ENCODE measurements at places on chromosomes 16 and 17.

DNA sequence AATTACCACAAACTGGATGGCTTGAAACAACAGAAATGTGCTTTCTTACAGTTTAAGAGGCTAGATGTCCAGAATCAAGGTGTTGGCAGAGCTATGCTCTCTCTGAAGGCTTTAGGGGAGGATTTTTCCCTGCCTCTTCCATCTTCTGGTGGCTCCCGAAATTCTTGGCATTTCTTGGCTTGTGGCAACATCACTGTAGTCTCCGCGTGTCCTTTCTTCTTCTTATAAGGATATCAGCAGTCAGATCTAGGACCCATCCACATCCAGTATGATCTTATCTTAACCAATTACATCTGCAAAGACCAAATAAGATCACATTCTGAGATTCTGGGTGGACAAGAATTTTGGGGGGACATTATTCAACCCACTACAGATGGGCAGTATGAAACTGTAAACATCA lies 119.2 kb upstream of the PMFBP1 start:
- no peak for DNase-seq

DNA sequence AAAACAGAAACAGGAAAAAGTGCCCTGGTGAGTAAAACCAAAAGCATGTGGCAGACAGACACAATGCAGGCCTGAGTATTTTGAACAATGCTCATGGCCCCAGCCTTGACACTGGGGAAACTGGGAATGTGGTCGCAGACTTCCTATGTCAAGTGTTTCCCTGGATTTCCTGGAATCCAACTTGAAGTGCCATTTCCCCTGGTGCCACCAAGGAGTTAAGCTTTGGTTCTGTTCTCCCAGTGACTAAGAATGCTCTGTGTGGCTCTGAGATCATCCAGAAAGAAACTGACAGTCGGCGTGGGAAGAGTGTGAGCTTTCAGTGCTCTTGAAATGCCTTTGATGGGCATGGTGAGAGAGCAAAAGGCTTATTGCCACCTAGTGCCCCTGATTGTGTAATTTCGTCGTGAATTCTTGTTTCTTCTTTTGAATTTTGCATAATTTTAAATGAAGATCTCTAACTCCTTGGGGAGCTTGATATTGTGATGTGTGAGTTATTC lies 96.0 kb downstream of the YPEL2 start:
- DNase-seq: peak; percentile 53

DNA sequence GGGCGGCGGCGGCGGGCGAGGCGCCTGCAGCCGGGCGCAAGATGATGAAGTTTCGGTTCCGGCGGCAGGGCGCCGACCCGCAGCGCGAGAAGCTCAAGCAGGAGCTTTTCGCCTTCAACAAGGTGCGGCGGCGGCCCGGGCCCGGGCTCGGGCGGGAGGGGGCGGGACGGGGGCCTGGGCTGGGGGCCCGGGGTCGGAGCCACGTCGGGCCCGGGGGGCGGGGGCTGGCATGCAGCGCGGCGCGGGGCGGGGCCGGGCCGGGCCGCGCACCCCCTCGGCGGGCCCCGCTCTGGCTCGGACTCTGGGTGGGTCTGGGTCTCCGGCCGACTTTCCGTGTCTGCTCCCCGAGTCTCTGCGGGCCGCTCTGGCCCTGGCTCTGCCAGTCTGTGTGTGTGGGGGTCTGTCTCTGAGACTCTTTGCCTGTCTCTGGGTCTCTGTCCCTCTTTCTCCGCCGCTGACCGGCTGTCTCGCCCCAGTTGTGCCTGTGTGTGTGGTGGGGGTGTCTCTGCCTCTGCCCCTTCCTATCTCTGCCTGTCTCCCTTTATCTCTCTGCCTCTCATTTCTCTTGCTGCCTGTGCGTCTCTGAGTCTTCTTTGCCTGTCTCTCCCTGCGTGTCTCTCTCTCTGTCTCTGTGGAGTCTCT lies 328 bp downstream of the LLGL1 start:
- peak; percentile 22 for DNase-seq

GRCh38 chr17:42122371-42123303 lies at the start of gene HSPB9:
Gene HSPB9 (plus strand): TSS chr17:42122804. CDS start chr17:42122851, 47 bp downstream.
- DNase-seq: peak; percentile 40

DNA sequence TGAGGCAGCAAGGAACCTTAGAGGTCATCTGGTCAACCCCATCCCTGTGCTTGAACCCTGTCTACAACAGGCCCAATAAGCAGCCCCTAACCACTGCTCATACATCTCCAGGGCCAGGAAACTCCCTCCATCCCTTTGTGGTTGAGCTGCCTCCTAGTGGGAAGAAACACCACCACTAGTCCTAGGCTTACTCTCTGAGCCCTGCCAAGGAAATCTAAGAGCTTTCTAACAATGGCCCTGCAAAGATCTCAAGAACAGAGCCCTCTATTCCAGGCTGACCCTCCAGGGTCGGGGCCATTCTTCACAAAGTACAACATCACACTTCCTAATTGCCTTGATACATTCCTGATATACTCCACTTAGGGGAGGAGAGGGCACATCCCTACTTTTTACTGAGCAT lies 5.8 kb downstream of the ACLY start:
- DNase-seq: no peak

- peak; percentile 98 for DNase-seq
Measured at GRCh38 chr16:14409563-14409962, 220.5 kb downstream of the PARN start.

DNA sequence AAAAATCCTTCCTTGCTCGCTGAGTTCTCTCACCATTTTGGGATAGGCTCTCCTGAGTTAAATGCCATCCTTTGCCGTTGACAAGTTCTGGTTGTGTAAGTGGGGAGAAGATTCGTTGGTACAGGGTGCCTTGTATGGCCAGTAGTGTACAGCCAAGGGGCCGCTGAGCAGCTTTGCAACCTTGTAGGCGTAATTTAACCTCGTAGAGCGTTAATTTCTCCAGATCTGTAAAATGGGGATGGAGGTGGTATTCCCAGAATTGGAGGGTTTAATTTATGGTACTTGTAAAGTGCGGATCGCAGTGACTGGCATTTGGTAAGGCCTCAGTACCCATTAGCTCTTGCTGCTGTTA lies 1.4 kb downstream of the ARSG start:
- no peak for DNase-seq

- DNase-seq: no peak
Measured at GRCh38 chr16:50858877-50859627, 117.2 kb downstream of the CYLD start.

GRCh38 chr17:53218723-53219122 lies 604.0 kb upstream of the KIF2B start:
- DNase-seq: no peak

DNA sequence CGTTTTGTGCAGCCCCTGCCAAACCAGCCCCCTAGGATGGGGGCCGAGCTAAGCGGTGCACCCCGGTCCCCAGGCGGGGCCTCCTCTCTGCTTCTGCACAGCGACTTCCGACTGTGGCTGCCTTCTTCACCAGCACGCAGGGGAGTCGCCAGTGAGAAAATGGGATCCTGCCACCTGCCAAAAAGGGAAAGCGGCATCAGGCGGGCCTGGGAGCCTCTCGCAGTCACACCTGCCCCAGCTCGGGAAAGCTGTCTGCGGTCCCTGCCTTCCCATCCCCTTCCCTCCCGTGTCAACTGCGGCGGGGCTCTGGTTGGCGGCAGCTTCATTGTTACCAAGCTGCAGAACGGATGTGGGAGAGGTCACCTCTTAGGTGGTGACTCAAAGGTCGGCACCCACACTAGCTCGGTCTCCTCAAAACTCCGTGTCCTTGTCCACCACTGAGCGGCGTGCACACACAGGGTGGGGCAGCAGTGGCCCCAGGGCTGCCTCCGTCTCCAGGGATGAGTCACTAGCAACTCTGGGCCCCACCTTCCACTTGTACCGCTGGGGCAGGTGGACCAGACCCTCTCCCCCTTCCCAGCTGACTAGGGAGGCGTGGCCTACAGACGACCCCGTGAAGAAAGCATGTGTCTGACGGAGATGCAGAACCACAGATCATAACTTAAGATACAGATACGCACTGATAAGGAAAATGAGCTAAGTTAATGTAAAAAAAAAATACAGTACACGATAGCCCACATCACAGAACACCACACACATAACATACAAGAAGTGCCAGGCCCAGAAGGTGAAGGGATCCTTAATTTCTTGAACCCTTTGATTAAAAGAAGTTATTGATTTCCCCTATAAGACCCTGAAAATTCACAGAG lies 1.5 kb upstream of the PCYT2 start:
- DNase-seq: no peak

DNA sequence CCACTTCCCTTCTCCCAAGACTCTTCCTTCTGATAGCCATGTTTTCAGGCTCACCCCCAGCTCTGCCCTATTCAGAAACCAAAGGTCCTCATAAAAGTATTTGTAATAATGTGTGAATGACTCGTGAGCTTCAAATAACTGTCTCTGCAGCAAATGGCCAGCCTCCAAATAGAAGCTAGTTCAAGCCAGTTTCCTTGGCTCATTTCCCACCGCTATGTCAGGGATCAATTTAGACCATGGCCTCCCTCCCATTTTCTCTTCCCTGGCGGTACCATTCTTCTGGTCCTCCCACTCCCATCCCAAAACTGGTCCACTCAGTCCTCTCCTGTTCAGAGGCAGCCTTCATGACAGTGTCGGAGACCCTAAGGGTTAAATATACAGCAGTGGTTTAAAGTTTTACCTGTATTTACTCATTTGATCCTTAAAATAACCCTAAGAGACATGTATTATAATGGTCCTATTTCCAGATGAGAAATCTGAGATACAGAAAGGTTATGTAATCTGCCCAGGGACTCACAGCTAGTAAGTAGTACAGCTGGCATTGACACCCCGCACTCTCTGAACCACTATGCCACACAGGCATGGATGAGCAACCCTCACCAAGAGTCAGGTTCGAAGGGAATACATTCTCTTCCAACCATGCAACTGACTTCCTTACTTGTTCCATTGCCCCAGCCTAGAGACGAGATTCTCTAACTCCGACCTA lies 42.9 kb downstream of the GAS7 start:
- no peak for DNase-seq

DNA sequence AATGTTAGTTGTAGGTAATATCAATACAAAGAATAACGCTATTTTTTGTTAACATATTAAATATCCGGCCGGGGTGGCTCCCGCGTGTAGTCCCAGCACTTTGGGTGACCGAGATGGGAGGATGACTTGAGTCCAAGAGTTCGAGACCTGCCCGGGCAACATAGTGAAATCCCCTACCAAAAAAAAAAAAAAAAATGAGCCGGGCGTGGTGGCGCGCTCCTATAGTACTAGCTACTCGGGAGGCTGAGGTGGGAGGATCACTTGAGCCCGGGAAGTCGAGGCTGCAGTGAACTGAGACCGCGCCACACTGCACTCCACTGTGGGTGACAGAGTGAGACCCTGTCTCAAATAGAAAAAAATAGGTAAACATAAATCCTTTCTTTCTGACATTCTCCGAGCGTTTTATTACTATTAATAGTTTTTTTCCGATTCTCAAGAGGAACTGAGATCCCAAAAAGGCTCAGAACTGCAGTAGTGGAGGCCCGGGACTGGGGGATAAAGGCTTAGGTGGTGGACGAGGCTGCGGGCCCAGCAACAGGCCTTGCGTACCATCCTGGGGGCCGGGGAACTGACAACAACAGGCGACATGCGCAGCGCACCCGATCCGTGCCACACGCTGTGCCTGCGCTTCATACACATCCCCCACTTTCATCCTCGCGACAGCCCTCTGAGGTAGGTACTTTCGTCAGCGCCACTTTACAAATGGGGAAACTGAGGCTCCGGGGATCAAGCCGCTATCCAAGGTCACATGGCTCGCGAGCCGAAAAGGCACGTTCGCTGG lies 919 bp downstream of the N4BP1 start:
- peak; percentile 31 for DNase-seq

DNA sequence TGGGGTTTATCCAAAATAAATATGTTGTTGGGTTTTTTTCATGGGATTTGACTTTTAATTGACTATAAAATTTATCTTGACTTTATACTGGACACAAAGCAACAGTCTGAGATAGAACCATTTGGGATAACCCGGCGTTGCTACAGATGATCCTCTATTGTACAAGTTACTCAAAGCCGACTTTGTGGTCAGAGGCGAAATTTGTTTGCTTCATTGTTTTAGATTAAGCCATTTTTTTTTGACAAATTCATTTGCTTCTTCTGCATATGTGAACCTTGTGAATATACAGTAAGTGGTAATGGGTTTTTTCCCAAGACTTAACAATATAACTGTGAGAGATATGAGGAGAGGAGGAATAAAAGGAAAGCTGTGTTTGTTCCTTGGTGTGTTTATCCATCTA lies 11.8 kb downstream of the MYO1D start:
- DNase-seq: no peak

DNA sequence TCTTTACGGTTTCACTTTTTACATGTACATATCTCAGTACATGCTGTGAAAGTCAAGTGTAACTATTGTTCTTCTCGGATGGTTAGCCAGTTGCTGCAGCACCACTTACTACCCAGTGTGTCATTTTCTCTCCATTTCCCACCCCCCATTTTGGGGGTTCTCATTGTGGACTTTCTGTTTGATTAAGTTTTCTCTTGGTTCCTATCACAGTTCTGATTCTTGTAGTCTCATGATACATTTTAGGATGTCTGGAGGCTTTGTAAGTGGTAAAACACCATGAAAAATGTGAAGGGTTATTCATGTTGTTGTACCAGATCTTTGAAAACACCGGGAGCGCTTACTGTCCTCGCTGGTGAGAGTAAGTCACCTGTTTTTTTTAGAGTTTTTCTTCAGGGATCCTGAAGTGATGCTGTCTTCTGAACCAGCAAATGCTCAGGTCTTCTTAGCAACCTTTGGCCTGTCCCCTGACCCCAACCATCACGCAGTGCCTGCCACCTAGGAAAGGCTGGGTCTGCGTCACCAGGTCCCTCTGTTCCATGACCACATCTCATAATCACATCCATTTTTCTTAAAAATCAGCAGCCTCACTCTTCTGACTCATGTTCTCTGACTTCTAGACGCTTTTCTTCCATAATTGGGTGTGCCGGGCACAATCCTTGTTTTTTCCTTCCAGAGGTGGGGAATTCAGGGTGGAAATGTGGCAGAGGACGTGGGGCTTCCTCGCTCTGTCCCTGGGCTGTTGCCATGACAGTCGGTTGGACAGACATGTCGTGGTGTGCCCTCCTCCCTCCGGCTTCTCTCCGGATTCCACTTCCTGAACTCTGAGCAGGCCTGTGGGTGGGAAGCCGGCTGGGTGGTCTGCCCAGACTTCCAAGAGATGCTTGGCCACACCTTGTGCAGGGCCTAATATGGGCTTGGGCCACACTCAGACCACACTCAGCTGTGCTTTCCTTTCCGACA lies 102.6 kb downstream of the NTN1 start:
- no peak for DNase-seq

GRCh38 chr17:948284-948852 lies 31.2 kb downstream of the NXN start:
- peak; percentile 80 for DNase-seq

Measured in fibroblast of villous mesenchyme (primary cell).